A549 (cell line): ENCODE measurements at places on chromosomes 5 and 9.

- DNase-seq: no peak
These were observed 20.9 kb downstream of the CYFIP2 start for GRCh38 chr5:157286761-157287211.

DNA sequence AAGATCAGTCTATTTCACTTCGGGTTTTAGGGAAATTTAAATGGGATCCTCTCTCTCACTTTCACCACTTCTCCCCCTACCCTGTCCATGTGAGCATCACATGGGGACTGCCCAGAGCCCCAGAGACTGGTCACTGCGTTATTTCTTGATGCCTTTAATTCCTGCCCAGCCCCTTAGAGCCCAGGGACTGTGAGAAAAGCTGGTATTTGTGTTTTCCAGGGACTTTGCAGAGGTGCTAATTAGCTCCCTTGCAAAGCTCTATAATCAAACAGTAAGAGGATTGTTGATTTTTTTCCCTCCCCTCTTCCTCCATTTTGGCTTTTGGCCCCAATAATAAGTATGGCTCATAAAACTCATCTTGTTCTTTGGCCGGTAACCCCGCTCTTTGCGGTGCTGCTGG, 35.6 kb downstream of the NTRK2 start:
- no peak for DNase-seq

GRCh38 chr5:65903581-65903980, 22.8 kb upstream of the ERBIN start:
- DNase-seq: no peak

- no peak for DNase-seq
These were observed 13.8 kb downstream of the RABEPK start for GRCh38 chr9:125214186-125214585.

DNA sequence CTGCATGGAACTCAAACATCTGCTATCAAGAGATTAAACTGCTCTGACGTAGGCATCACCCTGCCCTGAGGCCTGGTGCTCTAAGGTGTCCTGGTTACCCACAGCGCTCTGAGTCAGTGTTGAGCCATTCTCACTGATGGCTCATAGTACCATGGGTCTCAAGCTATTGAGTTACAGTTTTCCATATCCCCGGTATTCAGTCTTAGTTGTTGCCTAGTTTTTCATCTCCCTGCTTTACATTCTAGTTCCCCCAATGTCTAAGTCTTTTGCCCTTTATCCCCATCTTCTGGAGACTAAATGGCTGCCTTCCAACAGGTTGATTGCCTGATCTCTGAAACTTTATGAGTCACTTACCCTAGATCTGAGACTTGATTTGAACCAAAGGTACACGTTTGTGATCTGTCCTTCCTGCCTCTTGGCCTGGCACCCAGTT, 161.2 kb upstream of the PTGER4 start:
- peak; percentile 29 for DNase-seq
